Left renal pelvis (tissue), 4 donors: ENCODE measurements at places on chromosomes 5 and 9.
A peak's percentile ranks its signal among the peaks of the same experiment; 100 is the strongest.

DNA sequence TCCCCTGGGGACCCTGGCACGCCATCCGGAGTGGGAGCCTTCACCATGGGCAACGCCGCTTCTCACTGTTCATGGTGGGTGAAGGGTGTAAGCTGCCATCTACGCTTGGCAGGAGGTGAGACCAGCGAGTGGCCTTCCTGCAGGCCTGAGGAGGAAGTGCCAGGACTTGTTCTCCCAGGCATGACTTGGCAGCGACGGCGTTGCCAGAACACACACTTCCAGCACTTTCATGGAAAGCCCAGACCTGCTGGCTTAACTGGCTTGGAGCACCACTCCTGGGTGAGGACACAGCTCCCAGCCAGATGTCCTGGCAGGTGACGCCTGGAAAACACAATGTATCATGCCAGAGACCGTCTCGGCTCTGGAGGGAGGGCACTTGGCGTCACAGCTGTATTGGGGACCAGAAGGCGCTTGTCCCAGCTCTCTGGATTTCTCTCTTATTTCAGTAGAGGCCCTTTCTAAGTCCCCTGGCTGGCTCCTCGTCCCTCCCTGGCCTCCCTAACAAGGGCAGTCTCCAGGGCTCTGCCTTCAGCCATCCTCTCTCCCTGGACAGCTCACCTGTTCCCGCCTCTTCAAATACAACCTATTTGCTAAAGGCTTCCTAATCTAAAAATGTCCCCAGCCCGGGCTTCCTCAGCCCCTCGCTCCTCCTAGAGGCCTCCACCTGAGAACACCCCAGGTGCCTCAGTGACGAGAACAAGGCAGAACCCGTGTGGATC lies 188.3 kb downstream of the OLFM1 start:
- no peak for DNase-seq

- no peak for DNase-seq
Observed at GRCh38 chr9:126755317-126755875, 49.4 kb upstream of the ZBTB43 start.

- no peak for DNase-seq
Observed at GRCh38 chr9:2242831-2243330, 227.7 kb downstream of the SMARCA2 start.

DNA sequence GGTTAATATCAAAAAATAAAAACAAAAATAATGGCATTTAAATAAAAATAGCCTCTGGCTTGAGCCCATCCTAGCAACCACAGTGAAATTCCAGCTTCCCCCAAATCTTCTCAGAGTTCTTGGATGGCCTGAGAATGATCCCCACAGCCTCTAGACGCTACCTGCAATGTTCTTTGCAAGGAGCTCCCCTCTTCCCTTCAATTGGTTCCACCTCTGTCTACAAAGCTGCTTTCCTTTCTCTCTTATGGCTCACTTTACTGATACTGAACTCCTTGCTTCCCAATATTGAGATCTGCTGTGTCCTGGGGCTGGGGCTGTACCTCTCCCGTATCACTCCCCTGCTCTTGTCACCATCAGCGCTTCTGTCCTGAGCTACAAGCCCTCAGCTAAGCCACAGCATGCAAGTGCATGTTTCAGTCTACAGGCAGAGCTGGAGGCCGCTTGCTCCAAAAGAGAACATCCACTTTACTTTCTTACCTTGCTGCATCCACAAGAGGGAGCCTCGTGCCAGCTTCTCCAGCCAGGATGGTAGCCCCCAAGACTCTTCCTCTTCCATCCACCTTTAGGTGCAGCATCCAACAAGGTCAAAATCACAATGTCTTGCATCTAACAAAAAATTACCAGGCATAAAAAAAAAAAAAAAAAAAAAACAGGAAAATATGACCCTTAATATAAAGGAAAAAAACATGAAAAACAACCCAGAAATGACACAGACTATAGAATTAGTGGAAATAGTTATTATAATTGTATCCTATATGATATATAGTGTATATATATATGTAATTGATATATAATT lies 57.4 kb upstream of the PRSS3 start:
- DNase-seq = no peak

GRCh38 chr5:5979377-5979760 lies 399.0 kb downstream of the MED10 start:
- no peak for DNase-seq

DNA sequence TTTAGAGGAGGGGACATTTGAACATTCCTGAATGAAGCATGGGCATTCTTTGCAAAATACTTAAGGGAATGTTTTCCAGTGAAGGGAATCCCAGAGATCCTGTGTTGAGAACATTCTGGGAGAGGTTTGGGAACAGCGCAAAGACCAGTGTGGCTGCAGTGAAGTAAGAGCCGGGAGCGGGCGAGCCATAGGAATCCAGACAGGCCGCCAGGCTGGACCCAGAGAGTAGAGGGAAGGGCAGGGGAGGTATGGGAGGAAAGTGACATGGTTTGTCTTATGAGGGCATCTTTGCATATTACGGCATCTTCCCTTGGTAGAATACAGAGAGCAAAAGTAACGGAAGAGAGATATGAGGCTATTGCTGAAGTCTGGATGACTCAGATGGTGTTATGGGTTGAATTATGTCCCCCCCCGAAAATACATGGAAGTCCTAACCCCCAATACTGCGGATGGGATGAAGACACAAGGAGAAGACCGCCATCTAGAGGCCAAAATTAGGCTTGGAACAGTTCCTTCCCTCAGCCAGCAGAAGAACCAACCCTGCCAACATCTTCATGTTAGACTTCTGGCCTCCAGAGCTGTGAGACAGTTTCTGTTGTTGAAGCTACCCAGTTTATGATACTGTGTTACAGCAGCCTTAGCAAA lies 268.2 kb downstream of the MAST4 start:
- no peak for DNase-seq

DNA sequence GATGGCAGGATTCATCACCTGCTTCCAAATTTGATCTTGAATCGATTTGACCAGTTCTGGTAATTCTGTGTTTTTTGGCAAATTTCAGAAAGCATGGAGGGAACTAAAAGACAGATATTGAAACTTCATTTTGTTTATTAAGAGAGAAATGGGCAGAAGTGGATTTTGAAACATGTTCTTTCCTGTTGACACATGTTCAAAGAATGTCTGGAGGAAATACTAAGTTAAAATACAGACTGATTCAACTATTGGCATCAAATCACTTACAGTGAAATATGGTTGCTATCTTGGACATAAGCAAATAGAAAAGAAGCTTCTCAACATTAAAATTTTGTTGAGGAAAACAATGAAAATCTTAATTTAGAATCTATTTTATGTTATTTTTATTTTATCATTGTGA lies 19.3 kb upstream of the GZMK start:
- no peak for DNase-seq

- DNase-seq = no peak
Observed at GRCh38 chr9:112194969-112195431, 19.9 kb upstream of the SUSD1 start.

- DNase-seq = no peak
Observed at GRCh38 chr5:169328401-169328800, 27.5 kb upstream of the SLIT3 start.

DNA sequence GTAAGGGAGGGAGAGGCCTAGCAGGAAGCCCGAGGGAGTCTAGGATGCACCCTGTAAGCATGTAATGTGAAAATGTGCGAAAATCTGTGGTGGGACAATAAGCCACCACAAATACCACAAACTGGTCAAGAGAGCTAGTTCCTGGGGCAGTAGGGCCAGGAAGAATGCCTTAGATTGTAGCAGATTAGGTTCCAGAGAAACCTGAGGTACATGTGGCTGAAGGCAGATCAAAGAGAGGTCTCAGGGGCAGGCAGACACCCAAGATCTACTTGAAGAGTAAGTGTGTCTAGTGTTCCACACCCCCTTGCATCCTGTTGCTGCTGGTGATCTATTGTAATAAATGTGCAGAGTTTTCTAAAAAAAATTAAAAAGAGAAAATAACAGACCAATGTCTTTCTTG lies 1677.3 kb upstream of the CDH6 start:
- DNase-seq = no peak

- no peak for DNase-seq
Observed at GRCh38 chr5:69331528-69332445, 814 bp downstream of the CCDC125 start.

GRCh38 chr9:70466976-70467561 lies 52.6 kb upstream of the KLF9 start:
- DNase-seq = no peak

DNA sequence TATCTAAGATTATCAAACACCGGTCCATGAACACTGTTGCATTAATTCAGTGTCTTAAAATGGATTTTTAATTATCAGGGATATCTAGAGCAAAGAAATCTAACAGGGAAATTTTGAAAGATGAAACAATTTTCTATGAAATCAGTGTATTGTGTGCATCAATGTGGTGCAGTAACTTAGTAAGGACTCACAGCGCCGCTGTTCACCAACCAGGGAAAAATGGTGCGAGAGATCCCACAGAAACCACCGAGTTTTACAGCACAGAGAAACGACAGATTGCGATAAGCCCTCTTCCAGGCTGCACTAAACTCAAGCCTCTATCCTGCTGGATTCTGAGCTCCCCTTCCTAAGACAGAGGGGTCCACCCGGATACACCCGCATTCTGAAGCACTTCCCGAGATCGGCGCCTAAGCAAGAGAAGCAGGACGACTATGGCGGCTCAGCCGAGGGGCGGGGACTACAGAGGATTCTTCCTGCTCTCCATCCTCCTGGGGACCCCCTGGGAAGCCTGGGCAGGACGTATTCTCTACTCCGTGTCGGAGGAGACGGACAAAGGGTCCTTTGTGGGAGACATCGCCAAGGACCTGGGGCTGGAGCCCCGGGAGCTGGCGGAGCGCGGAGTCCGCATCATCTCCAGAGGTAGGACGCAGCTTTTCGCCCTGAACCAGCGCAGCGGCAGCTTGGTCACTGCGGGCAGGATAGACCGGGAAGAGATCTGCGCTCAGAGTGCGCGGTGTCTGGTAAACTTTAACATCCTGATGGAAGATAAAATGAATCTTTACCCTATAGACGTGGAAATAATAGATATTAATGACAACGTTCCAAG lies at the start of gene PCDHGA7:
Gene PCDHGA7 (plus strand): TSS at position 274 of the 826 bp plus-strand sequence. CDS start 158 bp downstream, at position 432.
- no peak for DNase-seq

DNA sequence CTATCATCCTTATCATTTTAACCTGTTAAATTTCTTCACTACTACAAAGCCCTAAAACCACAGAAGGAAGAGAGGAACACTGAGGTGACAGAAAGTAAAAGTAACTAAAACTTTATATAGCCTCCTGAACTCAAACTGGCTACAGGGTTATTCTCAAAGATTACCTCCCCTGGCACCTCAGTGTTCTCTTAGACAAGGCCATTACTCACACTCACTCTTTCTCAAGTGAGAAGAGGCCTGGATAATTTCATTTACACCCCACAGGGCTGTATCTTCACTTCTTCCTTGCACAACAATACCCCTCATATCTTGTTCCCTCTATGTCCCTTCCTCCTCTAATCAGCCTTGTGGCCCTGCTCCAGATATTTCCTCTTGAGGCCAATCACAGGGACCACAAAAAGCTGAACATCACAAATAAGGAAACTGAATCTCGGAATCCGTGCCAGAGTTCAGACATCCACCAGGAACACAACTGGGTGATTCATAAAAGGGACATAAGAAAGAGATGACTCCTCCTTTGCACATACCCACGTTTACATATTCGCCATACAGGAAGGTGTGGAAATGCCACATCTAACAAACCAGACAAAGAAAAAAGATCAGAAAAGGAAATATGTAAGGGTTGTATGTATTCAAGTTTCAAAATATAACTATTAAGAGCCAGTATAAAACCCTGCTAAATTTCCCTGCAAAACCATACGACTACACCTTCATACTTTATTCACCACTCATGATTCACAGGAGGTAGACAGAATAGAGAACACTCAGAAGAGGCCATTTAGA lies 1.7 kb upstream of the KLHL3 start:
- no peak for DNase-seq

- peak; percentile 26 for DNase-seq
Observed at GRCh38 chr5:10503997-10504793, 59.7 kb upstream of the ANKRD33B start.

GRCh38 chr5:73558950-73559349 lies 6.5 kb downstream of the ANKRA2 start:
- no peak for DNase-seq

DNA sequence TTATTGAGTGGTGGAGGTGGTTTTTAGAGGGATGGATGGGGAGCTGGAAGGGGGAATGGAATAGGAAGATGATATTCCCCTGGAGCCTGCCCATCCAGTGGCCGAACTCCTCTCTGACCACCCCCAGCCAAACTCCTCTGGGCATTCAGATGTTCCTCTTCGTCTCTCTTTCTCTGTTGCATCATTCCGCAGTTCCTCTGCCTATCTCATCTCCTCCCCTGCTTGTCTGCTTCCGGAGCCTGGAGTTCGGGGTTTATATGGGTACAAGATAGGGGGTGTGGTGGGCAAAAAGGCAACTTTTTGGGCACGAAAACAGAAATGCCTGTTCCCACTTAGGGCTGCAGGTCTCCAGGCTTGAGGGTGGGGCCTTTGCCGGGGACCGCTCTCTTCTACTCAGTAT lies 12.2 kb upstream of the CDK5RAP2 start:
- DNase-seq = no peak

GRCh38 chr5:93580927-93581445 lies at the start of gene NR2F1-AS1:
Gene NR2F1-AS1, minus strand, starts transcription at chr5:93581219.
- no peak for DNase-seq

DNA sequence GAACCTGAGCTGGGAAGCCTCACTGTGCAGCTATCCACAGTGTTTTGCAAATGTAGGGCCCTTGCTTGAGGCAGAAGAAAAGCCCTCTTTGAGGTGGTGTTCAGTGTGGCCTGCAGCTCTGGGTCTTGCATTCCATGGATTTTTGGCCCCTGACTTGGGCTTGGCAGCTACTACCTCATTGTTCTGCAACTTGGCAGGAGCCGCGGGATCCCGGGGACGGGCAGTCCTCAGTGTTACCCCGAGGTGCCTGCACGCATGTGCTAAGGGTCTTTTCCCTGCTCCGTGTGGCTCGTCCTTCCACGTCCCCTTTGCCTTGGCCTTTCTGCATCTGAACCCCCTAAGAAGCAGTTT lies 39.8 kb downstream of the NEK6 start:
- no peak for DNase-seq

- DNase-seq = no peak
Observed at GRCh38 chr5:78157001-78157400, 137.5 kb downstream of the AP3B1 start.

- DNase-seq = no peak
Observed at GRCh38 chr9:98913044-98913443, 30.7 kb upstream of the COL15A1 start.

DNA sequence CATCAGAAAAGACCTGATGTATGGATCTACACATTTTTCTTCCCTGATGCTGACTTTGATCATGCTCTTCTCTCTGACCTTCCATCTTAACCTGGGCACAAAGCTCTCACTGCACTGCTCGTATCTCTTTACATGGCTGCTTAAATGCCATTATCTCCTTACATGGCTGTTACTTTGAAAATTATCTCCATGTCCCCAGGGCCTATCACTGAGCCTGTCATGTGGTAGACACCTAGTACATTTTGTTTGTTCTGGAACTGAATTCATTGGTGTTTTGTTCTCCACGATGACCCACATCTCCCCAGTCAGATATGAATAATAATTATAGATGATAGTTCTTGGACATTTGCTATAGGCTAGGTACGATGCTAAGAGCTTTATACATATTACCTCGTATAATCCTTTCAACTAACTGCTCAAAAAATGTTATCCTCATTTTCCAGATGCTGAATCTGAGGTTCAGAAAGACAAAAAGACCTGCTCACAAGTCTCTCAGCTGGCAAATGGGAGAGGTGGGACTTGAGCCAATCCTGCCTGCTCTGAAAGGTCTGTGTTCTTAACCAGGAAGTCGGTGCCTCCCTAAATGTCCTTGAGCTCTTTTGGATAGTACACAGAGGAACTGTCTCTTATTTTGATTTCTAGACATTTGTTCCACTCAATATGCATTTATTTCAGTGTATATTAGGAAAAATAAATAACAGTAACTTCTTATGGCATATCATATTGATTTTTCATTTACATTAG lies 9.8 kb upstream of the CPEB4 start:
- no peak for DNase-seq
